Subcutaneous adipose tissue (tissue), 4 donors: ENCODE measurements at places on chromosomes 6 and 20. TPM values are rescaled to one million over a fixed set of nuclear protein-coding genes. Genes with fewer than 3 reads are reported as not detected.

KHDC1 gene
- 1.7 TPM for total RNA-seq

CNR1 gene
- 23.4 TPM for total RNA-seq

PLEKHG1 gene
- total RNA-seq: 39.1 TPM

AIF1 gene
- total RNA-seq: 177 TPM

IPCEF1 gene
- total RNA-seq: 1.9 TPM

EIF6 gene
- 72.5 TPM for total RNA-seq

SLC26A8 gene
- total RNA-seq: not detected

FAM184A gene
- total RNA-seq: 8.1 TPM

NR2E1 gene
- not detected for total RNA-seq

DDO gene
- total RNA-seq: 1.3 TPM

ZNF184 gene
- 6.8 TPM for total RNA-seq

SSTR4 gene
- not detected for total RNA-seq

THEMIS gene
- 0.98 TPM for total RNA-seq

ECT2L gene
- 0.44 TPM for total RNA-seq

UST gene
- total RNA-seq: 25.7 TPM

AKAP12 gene
- 226 TPM for total RNA-seq

PERP gene
- 31.6 TPM for total RNA-seq

GABRR2 gene
- 0.57 TPM for total RNA-seq

TULP1 gene
- total RNA-seq: not detected

MYLIP gene
- total RNA-seq: 32.0 TPM

BANF2 gene
- not detected for total RNA-seq
